ENCODE measurements at places on chromosomes 7 and 10. TPM values are rescaled to one million over a fixed set of nuclear protein-coding genes. Genes with fewer than 3 reads are reported as not detected.

DNA sequence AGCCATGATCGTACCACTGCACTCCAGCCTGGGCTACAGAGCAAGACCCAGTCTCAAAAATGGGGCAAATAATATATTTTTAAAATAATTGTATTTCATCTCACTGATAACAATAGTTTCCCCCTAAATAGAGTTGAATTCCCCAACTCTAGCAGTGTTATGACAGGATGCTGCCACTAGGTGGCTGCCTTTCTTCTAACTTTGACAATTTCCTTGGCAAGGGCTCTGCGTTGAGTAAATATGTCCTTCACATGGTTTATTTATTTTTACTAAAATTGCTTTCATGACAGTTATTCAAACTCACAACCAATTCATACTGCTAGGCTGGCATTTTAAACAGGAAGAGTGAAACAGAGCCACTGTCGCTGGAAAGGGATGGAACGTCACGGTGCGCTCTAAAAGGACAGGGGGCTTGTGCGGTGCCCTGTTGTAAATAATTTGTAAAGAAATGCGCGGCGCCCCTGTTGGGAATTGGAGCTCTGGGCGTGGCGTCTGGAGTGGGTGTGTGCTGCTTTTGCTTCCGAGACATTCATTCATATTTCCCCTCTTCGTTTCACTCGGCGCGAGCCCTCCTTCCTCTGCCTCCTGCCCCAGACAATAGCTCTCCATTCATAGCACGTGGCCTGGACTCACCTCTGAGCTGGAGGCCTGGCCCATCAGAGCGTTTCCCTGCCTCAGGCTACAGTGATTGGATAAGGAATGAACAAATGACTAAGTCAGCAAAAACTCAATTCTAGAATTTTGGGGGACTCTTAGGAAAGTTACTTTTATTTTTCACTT is 20.5 kb upstream of the PITRM1 start:
- peak; percentile 41 for DNase-seq

- no peak for DNase-seq
Observed at GRCh38 chr10:60893231-60893630, 50.8 kb downstream of the RHOBTB1 start.

OR2AE1 gene
- polyA plus RNA-seq: 0.09 TPM

DNA sequence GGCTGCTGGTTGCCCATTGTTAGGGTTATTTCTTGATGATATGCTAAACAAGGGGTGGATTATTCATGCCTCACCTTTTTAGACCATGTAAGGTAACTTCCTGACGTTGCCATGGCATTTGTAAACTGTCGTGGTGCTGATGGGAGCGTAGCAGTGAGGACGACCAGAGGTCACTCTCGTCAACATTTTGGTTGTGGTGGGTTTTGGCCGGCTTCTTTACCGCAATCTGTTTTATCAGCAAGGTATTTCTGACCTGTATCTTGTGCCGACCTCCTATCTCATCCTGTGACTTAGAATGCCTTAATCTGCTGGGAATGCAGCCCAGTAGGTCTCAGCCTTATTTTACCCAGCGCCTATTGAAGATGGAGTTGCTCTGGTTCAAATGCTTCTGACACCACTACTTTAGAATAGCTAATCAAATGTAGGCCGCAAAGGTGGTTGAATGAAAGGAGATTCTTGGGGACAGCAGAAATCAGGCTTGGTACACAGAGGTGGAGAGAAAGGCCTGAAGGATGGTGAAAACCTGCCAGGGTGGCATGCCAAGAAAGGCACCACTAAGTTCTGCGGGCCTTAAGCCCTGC is 17.9 kb upstream of the SMO start:
- DNase-seq: no peak

DNA sequence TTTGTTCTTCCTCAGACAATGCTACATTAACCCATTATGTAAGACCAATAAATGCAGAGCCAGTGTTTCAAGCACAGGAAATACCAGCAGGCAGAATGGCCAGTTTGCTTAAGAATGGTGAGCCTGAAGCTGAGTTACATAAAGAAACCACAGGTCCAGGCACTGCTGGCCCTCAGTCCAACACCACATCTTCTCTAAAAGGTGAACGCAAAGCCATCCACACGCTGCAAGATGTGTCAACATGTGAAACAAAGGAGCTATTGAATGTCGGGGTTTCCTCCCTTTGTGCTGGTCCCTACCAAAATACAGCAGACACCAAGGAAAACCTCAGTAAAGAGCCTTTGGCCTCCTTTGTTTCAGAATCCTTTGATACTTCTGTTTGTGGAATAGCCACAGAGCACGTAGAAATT is 63.8 kb downstream of the TASOR2 start:
- DNase-seq: no peak

DNA sequence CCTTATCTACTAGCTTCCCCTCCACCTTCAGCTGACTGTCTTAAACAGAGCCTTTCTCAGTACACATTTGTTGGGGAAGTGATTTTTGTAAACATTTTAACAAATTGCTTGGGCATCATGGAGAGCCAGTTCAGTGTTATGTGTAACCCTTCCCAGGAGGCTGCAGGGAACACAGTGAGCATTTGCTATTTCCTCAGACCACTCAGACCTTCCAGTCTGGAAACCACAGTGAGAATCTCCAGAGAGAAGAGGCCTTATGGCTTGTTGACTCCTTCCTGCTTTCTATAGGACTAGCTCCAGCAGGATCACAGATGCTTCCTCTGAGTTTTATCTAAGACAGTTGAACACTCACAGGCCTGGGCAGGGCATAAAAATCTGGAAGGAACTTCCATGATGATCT is 409.8 kb upstream of the NPVF start:
- no peak for DNase-seq

GRCh38 chr7:40186586-40186985 is 51.8 kb downstream of the SUGCT start:
- no peak for DNase-seq

DNA sequence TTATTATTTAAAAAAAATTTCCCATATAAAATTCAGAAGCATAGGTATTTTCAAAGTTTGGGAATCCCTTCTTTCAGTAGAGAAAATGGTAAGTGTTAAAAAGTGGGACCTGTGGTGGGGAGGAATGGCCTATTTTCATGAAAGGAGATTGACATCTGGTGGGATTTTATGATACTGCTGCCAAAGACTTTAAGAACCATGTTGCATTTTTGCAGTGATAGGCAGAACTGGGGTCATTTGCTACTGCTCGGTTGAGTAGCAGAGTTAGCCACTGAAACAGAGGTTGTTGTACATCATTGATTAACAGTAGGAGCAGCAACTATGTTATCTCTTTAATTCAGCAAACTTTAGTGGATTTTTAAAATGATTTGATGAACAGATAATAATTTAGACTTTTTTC is 4.4 kb downstream of the BICC1 start:
- DNase-seq: no peak

DNA sequence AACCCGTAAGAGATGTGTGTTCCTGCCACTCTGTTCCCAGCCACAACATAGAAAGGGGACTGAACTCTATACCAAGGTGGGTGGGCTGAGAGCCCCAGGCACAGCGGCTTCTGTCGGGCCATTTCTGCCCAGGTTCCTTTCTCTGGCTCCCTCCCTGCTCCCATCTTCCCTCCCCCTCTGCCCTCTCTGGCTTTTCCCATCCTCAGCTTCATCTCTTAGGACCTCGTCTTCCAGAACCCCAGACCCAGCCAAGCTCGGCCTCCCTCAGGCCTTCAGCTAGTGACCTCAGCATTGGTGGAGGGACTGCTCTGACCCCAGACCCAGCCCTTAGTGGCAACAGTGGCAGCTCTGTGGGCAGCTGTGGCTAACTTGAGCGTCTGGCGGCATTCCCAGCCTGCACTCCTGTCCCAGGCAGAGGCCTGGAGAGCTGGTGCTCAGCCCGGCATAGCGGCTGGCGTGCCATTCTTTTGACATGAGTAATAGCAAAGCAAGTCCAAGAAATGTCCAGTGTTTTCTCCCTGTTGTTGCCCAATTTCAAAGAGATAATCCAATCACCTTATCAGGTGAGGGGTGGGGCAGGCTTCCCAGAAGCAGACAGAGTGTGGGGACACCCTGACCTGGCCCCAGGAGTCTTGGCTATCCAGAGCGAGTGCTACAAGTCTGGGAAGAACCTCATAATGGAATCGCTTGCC is 15.9 kb downstream of the PTPRE start:
- peak; percentile 67 for DNase-seq

DNA sequence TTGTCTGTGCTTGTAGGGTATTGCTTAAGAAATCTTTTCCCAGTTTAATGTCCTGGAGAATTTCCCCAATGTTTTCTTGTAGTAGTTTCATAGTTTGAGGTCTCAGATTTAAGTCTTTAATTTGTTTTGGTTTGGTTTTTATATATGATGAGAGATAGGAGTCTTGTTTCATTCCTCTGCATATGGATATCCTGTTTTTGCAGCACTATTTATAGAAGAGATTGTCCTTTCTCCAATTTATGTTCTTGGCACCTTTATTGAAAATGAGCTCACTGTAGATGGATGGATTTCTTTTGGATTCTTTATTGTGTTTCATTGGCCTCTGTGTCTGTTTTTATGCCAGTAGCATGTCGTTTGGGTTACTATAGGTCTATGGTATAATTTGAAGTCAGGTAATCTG is 20.2 kb downstream of the ADIRF start:
- DNase-seq: no peak

DNA sequence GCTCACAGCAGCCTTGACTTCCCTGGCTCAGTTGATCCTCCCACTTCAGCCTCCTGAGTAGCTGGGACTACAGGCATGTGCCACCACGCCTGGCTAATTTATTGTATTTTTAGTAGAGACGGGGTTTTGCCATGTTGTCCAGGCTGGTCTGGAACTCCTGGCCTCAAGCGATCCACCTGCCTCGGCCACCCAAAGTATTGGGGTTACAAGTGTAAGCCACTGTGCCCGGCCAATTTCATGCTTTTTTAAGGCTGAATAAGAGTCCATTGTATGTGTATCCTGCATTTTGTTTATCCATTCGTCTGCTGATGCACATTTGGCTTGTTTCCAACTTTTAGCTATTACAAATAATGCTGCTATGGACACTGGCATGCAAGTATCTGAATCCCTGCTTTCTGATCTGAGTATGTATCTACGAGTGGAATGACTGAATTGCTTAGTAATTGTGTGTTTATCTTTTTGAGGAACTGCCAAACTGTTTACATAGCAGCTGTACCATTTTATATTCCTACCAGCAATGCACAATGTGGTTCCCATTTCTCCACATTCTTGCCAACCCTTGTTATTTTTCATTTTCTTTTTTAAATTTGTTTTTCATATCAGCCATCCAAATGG is 37.3 kb upstream of the TPST1 start:
- no peak for DNase-seq

GNGT1 gene
- not detected for polyA plus RNA-seq

DNA sequence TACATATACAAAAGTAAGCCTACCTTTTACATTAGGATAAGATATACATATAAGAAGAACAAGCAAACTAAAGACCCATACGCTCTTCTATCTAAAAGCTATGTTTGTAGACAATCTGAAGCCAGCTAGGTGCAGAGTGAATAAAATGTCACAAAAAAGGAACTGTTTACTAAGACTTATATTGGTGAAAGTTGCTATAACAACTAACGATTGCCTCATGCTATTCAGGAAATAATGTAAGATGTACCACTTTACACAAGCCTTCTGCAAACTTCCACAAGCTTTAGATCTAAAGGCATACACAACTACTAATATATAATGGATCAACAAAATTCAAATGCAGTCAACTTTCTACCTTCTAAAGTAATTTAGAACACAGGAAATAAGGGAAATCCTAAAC is 175.1 kb downstream of the SRPK2 start:
- no peak for DNase-seq

GRCh38 chr7:95688931-95689495 is 83.3 kb upstream of the DYNC1I1 start:
- no peak for DNase-seq

CHRM2 gene
- polyA plus RNA-seq: not detected

- DNase-seq: no peak
Observed at GRCh38 chr10:78428579-78428978, 394.9 kb downstream of the RPS24 start.

DNA sequence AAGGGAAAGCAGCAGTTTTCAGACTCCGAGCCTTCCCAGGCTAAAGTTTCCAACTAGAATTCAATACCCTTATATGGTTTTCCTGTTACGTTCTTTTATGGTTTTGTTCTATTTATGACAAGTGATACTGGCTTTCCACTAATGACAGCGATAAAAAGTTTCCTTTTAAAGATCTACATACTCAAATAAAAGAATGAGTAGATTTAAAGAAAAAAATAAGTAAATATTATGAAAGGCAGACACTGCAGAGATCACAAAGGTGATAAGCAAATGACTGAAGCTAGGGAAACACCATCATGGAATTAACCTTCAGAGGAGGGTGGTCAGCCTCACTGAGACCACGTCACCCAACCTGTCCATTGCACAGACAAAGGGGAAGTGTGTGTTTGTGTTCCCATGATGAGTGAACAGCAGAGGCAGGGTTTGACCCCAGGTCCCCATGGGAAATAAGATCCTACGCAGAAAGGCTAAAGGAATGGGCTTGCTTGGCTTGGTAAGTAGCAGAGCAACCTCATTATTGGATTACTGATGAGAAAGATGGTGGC is 4.0 kb downstream of the VSIR start:
- DNase-seq: peak; percentile 71

- no peak for DNase-seq
Observed at GRCh38 chr7:100013328-100013676, 2.1 kb upstream of the ZKSCAN1 start.

- DNase-seq: no peak
Observed at GRCh38 chr10:22258471-22258870, 40.7 kb upstream of the EBLN1 start.

CHAT gene
- 0.15 TPM for polyA plus RNA-seq

DNA sequence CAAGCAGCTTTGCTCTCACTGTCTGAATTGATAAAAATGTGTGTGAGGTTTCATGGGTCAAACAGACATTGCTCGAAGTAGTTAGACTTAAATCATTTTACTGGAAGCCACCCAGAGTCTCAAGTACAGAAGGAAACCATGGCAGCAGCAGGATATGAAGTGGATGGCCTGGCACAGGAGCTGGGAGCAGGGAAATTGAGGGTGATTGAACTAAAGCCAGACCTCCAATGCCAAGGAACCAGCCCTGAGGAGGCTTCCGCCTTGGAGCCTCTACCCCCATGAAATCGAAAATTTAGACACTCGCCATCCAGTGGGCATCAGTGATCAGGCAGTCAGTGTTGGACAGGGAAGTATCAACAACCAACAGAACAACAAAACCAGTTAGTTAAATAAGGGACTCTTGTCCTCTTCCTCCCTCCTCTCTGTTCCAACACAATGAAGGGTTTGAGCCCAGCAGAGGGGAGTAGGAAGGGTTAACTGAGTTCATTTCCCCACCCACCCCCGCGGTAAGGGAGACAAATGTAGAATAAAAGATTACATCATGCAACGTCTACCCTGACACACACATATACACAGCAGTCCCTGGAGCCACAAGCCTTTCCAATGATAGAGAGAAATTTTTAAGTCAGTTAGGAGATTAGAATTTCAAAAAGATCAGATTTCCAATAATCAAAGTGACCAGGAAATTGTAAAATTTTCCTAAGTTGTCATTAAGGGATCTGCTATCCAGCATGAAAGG is 156.3 kb downstream of the SLC16A9 start:
- DNase-seq: no peak

DYNC1I1 gene
- 0.27 TPM for polyA plus RNA-seq

ELFN1 gene
- polyA plus RNA-seq: 0.80 TPM

GRCh38 chr10:79266084-79266483 is 81.2 kb upstream of the PPIF start:
- DNase-seq: no peak

All from small intestine (tissue), 16 donors.